ENCODE measurements at places on chromosomes 7 and 10.

- no peak for DNase-seq
Observed at GRCh38 chr10:104433669-104434068, 80.0 kb downstream of the CFAP58 start.

- DNase-seq = no peak
Observed at GRCh38 chr7:16063716-16064675, 357.3 kb downstream of the CRPPA start.

GRCh38 chr7:75878312-75878768 is 494 bp upstream of the RHBDD2 start:
- DNase-seq = no peak

- DNase-seq = no peak
Observed at GRCh38 chr10:102422545-102423129, 2.0 kb downstream of the FBXL15 start.

DNA sequence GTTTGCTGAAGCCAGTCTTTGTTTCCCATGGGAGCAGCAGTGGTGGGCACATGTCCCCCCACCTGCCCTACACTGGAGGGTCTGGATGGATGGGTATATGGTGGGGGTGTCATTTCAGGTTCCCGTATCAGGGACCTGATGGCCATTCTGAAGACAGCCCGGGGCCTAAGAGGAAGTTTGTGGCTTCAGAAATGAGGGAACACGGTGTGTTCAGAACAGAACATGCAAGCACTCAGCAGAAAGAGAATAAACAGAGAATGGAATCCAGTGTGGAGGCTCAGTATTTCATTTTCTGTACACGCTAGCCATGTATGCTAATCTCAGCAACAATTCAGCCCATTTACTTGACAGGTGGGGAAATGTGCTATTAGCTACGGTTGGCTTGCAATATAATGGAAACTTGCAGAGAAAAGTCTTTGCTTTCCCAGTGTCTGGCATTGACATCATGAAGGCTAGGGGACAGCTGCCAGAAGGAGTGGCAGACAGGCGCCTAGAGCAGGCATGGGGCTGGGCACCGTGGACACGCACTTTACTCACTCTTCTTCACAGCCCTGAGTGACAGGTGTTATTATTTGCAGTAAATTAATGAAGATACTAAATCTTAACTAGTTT is 98.6 kb downstream of the ELMO1 start:
- no peak for DNase-seq

DNA sequence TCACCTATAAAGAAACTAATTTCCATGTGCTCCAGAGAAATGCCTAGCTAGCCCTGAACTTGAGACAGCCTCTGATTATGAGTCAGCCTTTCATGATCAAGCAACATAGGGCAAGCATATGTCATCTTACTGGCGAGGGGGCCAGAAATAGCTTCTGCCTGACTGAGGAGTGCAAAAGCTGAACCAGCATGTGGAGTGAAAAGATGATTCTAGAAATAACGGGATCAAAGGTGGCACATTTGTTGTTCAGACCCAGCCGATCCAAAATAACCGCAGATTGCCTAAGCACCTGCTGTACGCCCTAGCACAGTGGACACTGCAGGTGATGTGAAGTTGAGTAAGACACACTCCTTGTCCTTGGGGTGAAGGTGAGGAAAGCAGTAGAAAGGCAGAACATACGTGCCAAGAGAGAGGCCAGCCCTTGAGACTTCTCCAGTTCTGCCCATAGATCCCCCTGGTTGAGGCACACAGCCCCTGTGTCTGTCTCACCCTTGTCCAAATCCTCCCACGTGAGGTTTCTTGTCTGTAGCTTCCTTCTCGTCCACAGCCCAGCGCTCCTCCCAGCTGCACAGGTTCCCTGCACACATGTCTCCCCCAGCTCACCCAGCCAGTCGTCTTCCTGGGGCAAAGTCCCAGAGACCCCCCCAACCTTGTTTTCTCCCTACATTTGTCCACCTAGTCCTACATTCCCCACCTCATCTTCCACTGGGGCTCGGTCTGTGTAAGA is 2.8 kb upstream of the BCL7B start:
- DNase-seq = no peak

GRCh38 chr7:18675579-18675978 is 180.0 kb downstream of the HDAC9 start:
- no peak for DNase-seq

DNA sequence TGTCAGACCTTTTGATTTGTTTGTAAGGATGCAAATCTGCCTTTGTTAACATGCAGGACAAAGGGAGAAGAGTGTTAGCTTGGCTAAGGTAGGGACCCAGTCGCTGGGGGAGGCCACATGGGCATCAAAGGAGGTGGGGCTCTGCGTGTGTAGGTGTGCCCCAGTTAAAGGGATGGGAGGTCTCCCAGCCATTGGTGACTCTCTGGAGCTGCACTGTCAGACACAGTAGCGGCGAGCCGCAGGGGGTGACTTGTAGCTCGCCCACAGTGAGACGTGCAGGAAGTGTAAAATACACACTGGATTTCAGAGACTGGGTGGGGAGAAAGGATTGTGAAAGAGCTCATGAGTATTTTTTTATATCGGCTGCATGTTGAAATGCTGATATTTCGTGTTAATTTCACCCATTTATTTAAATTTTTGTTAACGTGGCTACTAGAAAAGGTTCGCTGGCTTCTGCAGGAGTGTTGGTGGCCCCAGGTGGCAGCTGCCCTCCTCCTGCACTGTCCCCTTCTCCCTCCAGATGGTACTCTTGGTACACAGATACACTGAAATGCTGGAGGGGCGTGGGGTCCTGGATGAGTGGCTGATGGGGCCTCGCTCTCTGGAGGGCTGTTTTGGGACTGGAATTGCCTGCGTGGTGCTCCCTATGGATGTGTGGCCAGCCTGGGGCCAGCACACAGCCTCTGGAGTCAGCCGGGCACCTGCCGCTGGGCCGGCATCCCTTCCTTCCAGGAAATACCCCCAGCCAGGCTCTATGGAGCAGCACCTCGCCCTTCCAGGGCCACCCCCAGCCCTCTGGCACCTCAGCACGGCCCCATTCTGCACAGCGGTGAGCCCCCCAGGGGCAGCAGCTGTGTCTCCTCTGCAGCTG is 59.2 kb downstream of the LHPP start:
- no peak for DNase-seq

- DNase-seq = no peak
Observed at GRCh38 chr7:47039904-47040303, 542.0 kb downstream of the TNS3 start.

GRCh38 chr7:16463949-16464715 is 1.4 kb downstream of the SOSTDC1 start:
- DNase-seq = no peak

DNA sequence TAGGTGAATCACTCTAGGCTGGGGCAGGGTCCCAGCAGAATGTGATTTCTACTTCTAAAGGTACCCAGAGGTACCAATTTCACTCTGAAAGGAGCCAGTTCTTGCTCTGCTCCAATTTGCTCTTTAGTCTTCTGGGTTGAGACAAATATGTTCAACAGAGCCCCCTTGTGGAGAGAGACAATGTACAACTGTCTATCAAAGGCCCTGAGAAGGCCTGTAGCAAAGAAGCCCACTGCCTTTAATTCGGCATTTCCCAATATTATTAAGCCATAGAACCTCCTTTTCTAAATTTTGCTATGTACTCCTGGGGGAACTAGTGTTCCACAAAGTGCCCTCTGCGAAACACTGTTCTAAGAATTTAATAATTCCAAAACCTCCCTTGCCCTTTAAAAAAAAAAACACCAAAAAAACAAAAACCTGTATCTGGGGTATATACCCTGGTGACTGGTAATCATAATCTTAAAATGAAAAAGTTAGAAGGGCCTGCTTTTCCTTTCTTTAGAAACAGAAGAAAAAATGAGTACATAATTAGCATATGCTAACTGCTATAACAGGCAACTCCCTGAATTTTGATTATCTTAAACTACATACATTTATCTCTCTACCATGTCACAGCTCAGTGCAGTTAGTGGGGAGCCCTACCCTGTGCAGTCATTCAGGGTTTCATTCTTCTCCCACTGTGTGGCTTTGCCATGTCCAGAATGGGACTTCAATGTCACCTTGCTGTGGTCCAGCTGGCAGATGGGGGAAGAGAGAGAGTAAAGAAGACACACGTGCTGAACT is 160.9 kb upstream of the BMPER start:
- DNase-seq = peak; percentile 28

GRCh38 chr10:84390364-84390763 is 62.0 kb downstream of the CCSER2 start:
- no peak for DNase-seq

DNA sequence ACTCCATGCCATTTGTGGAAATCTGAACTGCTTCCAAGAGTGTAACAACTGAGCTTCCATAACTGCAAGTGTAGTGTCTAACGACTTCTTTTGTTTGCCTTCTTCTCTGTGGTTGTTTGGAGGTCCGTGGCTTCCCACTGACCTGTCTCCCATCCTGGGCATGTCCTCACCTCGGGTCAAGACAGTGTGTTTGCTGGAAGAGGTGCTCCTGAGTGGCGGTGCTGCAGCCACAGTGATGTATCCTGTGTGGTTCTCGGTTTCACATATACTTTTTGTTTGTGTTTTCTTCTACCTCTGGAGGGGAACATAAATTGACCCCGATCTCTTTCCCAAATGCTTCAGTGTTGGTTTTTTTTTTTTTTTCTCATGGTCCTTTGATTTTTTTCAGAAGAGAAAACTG is 84.7 kb upstream of the NPVF start:
- DNase-seq = no peak

GRCh38 chr10:101380353-101381017 is 26.5 kb downstream of the BTRC start:
- DNase-seq = peak; percentile 19
